ENCODE measurements at places on chromosomes 4 and X.

DNA sequence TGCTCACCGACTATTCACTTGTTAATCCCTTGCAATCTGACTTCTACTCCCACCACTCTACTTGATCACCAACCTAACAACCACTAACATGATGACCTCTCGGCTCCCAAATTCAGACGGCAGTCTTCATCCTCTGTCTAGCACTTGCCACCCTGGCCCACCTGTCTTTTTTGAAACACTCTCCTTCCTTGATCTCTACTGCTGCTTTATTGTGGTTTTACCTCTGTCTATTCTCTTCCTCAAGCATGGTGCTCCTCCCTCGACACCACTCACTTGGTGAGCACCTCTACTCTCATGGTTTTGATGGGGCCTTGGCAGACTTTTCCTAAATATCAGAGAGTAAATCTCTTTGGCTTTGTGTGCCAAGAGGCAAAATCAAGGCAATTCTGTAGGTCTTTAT is 21.7 kb upstream of the CXCR3 start:
- no peak for DNase-seq

- no peak for DNase-seq
Measured at GRCh38 chr4:2256156-2256731, 5.7 kb downstream of the MXD4 start.

DNA sequence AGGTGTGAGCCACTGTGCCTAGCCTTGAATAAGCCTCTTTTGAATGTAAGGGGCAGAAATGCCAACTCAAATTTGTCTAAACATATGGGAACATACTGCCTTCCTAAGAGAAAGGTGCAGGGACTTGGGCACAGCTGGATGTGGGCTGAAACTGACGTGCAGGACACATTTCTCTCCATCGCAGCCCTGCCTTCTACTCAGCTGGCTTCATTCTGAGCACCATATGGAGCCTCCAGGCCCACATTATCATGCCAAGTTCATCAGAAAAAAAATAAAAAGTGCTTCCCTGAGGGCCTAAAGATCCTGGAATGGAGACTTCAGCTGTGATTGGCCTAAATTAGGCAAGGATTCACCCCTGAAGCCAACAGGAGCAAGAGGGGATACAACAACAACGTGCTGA is 386.2 kb downstream of the RAB28 start:
- DNase-seq: no peak

DNA sequence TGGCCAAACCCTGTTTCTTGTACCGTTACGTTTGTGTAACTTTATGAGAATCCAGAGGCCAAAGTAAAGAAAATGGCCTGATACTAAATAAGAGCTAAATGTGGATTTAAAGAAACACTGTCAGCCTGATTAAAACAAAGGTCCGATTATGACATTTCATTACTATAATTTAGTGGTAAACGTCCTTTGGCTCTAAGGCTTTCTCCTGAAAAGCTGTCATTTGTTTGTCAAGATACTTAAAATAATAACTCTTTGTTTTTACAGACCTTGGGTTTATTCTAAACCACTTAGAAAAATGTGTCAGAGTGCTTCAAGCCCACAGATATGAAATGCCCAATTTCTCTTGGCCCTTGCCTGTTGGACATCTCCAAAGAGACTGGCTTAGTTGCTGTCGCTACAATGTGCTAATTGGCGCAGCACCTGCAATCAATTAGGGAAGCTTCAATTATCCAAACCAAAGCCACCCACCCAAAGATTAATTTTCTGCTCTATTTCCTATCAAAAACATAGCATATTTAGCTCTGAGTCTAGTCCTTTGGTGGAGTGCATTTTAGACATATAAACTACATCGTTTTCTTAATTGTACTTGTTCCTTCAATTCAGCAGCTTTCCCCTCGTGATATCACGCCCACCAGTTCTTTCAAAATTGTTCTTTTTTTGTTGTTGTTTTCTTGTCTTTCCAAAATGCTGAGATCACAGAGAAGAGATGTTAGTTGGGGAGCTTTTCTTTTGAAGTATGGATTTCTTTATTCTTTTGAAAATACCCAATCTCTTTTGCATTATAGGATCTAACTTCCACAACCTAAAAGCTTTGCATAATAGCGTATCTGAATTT is 13.6 kb downstream of the SMIM20 start:
- DNase-seq: no peak

DNA sequence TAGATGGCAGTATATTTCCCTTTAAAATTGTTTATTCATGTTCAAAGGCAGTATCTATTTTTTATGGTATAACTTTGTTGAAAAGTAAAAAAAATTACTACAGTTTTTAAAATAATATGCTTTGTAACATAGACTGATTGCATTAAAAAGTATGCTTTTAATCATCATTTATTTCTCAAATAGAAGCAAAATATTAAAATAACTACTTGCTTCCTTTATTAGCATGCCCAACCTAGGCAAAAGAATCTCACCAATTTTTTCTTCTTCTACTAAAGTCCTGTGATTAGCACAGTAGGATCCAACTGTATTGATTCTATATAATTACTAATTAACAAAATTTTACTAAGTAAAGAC is 69.6 kb upstream of the NFKB1 start:
- no peak for DNase-seq

- no peak for DNase-seq
Measured at GRCh38 chr4:7713757-7714156, 225.9 kb downstream of the AFAP1 start.

DNA sequence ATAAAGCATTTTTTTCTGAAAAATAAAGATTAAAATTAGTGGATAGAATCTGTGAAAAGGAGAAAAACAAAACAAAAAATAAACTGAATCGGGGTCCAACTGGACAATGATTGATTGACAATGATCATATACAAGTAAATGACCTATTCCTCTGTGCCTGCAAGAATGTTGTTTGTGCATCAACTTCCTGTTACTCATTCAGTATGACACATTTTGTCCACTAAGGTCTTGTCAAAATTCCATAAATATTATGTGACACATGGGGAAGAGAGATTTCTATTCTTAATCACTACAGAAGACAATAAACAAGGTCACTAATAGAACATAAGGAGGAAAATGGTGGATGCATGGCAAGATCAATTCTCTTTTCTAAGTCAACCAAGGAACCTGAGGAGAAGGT is 54.9 kb downstream of the F8 start:
- no peak for DNase-seq

GRCh38 chr4:12746221-12746620 is 737.9 kb downstream of the RAB28 start:
- DNase-seq: no peak

DNA sequence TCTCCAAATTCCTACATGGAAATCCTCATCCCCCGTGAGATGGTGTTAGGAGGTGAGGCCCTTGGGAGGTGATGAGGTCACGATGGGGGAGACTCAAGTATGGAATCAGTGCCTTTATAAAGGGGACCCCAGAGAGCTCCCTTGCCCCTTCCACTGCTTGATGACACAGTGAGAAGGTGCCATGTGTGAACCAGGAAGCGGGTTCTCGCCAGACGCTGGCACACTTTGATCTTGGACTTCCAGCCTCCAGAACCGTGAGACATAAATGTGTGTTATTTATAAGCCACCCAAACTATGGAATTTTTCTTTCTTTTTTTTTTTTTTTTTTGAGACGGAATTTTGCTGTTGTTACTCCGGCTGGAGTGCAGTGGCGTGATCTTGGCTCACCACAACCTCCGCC is 237.6 kb downstream of the DHRSX start:
- no peak for DNase-seq

- DNase-seq: no peak
Measured at GRCh38 chr4:124973716-124974115, 261.2 kb upstream of the ANKRD50 start.

- DNase-seq: no peak
Measured at GRCh38 chr4:174259580-174259979, 23.9 kb downstream of the FBXO8 start.

DNA sequence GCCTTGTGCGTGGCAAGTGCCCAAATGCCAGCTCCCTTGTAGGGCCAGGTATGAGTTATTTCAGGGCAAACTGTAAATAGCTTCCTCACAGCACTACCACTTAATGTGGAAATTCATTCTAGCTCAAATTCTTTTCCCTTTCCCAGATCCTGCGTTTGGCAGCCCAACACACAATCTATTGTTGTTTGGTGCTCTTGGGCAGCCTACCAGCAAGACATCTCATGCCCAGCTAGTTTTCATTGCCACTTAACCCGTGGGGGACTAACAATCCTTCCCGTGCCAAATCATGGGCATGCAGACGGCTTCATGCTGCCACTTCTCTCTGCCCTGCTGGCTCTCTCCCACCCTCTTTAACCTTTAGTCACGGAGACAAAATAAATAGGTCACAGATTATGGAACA is 454.2 kb downstream of the GRIA2 start:
- no peak for DNase-seq

DNA sequence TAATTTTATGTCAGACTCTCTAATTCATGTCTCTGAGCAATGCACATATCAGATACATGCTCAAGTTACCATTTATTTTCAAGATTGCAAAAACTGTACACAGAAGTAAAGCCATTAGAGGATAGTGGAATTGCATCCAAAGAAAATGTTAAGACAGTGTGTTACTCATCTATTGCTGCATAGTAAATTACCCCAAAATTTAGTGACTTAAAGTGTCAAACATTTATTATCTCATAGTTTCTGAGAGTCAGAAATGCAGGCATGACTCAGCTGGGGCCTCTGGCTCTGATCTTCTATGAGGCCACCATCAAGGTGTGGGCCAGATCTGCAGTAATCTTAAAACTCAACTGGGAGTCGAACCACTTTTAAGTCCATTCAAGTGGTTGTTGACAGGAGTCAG is 275.2 kb downstream of the QDPR start:
- no peak for DNase-seq

DNA sequence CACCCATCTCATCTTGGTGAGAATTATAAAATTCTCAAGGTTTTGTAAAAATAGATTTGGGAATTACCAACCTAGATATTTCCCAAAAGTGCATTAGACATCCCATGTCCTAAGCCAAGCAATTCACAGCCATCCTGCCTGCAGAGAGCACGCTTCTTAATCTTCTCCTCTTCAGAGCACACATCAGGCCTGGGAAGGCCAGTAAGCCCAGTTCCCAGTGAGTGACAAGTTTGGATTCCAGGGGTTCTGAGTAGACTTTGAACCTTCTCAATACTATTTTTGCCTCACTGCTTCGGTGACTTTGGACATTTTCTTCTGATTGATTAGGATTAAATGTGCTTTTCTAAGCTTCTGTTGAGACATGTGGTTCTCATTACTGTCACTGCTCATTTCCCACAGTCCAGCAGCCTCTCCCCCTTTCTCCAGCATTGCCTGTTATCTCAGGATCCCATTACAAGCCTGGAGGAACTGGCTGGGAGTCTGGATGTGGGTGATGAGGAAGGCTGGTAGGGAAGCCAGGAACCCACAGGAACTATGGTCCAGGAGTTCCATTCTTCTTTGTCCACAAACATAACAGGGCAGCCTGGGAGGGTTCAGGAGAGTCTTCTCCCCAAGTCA is 56.4 kb upstream of the TMEM150C start:
- no peak for DNase-seq

GRCh38 chrX:110381216-110381615 is 22.6 kb downstream of the RTL9 start:
- no peak for DNase-seq

- DNase-seq: no peak
Measured at GRCh38 chrX:43148305-43148704, 370.3 kb upstream of the PPP1R2C start.

- DNase-seq: no peak
Measured at GRCh38 chrX:111040377-111041017, 55.5 kb upstream of the PAK3 start.

GRCh38 chrX:48913605-48914366 is 2.3 kb upstream of the SLC35A2 start:
- DNase-seq: no peak

- no peak for DNase-seq
Measured at GRCh38 chr4:6896035-6896434, 13.6 kb upstream of the TBC1D14 start.

DNA sequence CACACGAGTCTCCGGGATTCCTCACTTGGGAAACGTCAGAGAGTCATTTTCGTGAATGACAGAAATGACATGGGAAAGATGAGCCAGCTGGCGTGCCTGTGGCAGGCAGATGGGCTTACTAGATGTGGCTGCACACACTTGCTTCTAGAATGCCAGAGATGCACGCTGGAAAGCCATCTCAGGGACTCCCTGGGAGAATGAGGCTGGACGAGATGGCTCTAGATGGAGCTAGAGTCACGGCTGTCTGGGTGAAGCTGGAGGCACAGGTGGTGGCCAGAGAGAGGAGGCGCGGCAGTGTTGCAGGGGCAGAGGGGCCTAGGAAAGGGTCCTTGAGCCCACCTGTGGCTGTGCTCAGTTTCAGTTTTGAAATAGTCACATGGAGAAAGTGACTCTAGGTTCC is 26.0 kb downstream of the TKTL1 start:
- no peak for DNase-seq

- no peak for DNase-seq
Measured at GRCh38 chr4:82230306-82230705, 143.5 kb downstream of the HNRNPD start.

DNA sequence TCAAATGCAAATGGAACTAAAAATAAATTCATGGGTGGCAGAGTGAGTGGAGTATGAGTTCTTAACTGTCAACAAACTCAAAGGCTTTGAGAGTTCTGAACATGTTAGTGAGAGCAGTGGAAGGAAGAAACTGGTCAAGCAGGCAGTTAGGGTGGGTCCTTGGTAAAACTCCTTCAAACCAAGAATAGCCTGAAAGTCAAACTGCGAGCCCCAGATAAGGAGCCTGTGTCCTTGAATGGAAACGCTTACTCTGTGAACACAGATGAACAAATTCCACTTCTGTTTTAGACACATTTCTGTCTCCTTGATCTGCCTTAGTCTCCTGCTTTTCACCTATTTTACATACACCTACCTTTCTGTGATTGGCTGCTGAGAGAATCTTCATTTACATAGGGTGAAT is 129.4 kb upstream of the PCDH18 start:
- DNase-seq: no peak

DNA sequence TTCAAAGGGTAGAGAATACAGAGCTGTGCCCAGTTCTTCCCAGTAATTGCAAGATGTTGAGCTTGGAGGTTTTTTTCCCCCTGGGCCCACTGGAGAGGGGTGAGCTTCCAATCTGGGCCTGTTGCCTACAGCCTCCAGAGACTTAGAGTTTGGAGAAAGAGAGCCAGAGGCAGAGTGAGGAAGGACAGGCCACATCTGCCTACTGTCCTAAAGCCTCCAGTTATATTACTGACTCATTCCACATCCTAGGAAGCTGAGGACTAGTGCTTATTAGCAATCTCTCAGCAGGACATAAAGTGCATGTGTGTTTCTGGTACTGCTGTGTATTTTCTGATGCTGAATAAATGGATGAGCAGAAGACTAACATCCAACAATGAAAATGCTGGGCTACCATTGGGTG is 181.0 kb upstream of the MAMLD1 start:
- no peak for DNase-seq

GRCh38 chrX:26722666-26723428 is 506.9 kb downstream of the MAGEB5 start:
- DNase-seq: no peak

GRCh38 chr4:140926672-140927071 is 170.5 kb upstream of the TBC1D9 start:
- no peak for DNase-seq

- no peak for DNase-seq
Measured at GRCh38 chr4:127071443-127071842, 561.3 kb upstream of the INTU start.

All from activated T-cell treated with anti-CD3 and anti-CD28 coated beads, Interleukin-2, amount 50 U/mL, for 1 hour (primary cell).